ENCODE measurements at places on chromosomes 5 and 9.

GRCh38 chr5:177496070-177496726 is 1.2 kb downstream of the PDLIM7 start:
- no peak for DNase-seq

- no peak for DNase-seq
These were observed 14.8 kb downstream of the ACO1 start for GRCh38 chr9:32399110-32399815.

DNA sequence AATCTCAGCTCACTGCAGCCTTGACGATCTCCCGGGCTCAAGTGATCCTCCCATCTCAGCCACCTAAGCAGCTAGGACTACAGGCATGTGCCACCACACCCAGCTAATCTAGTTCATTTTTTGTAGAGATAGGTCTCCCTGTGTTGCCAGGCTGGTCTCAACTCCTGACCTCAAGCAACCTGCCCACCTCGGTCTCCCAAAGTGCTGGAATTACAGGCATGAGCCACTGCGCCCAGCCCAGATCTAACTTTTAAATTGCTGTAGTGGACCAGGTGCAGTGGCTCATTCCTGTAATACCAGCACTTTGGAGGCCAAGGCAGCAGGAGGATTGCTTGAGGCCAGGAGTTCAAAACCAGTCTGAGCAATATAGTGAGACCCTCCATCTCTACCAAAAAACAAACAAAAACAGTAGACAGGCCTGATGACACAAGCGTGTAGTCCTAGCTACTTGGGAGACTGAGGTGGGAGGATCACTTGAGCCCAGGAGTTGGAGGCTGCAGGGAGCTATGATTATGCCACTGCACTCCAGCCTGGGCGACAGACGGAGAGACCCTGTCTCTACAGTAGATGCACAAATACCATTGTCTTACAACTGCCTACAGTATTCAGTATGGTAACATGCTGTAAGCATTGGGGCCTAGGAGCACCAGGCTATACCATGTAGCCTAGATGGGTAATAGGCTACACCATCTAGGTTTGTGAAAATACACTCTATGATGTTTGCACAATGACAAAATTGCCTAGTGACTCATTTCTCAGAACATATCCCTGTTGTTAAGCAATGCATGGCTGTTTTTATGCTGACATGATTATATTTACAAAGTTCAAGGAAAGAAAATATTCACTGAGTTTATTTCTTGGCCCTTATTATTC is 1.5 kb upstream of the SIT1 start:
- no peak for DNase-seq

DNA sequence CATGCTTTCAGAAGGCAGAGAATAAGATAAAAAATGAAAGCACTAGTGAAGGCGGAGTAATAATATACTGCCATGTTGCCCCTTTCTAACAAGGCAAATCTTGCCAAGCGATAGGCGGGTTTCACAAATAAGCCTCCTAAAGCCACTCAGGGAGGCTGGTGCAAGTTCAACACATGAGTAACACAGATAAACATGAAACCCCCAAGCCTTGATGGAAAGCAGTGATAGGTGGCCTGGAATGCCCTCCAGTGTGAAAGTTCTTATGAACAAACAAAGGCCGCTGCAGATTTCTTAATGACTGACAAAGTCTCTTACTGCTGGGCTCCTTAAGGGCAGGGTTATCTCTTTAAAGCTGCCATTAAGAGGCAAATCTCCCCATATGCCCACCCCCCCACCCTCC is 154.7 kb downstream of the ZDHHC21 start:
- DNase-seq: no peak

- no peak for DNase-seq
These were observed 106.2 kb downstream of the ZNF354C start for GRCh38 chr5:179166171-179166885.

GRCh38 chr5:142353071-142353472 is 28.3 kb upstream of the SPRY4 start:
- no peak for DNase-seq

DNA sequence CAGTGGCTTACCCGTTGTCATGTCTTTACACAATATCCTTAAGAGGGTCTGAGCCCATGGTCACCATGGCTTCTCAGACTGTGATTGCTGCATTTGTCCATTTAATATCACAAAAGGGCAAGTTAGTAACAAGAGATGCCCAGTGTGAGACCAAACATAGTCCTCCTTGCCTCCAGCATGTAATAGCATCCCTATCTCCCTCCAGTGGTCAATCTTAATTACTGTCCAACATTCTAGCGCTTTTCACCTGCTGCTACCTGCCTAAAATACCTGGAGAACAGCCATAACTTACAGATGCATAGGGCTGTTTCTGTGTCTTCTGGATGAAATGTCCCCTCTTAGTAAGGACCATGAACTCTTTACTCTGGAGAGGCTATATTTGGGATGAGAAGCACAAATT is 267.2 kb upstream of the DAB2 start:
- DNase-seq: no peak

GRCh38 chr5:39102684-39103155 is 28.5 kb upstream of the RICTOR start:
- no peak for DNase-seq

DNA sequence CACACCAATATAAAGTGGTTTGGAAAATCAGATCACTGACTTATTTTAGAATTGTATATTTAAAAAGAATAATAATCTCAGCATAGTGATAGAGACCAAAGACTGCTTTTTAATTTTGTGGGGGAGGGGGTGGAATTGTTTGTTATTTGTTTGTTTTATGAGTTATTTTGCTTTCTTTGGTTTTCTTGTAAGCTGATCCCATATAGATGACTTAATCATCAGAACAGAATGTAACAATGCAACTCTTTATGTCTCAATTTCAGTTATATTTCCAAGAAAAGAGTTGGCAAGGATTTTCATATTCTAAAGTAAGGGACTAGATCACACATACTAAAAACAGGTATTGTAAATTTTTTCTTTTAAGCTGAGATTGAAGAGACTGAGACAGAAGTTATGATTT is 984.9 kb downstream of the TLE4 start:
- DNase-seq: no peak

DNA sequence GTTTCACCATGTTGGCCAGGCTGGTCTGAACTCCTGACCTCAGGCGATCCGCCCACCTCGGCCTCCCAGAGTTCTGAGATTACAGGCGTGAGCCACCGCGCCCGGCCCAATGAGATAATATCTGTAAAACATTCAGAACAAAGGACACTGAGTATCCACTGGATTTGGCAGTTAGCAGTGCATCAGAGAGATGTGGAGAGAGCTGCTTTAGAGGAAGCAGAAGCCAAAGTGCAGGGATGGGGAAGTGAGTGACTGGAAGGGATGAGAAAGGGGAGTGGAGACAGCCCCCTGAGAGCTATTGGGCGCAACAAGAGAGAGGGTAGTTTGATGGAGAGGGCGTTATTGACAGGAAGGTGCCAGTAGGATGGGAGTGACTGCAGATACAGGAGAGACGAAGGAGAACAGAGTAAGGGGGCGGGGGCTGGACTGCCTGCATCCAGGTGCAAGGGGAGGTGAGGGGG is 157.5 kb upstream of the SHB start:
- no peak for DNase-seq

- DNase-seq: no peak
These were observed 677.0 kb upstream of the WWC1 start for GRCh38 chr5:167614294-167615021.
